ENCODE measurements at places on chromosomes 12 and 14.

- no peak for DNase-seq
These were observed 20.7 kb downstream of the SLC35E3 start for GRCh38 chr12:68766646-68767045.

- DNase-seq = no peak
These were observed 134.2 kb downstream of the BICD1 start for GRCh38 chr12:32240831-32241230.

GRCh38 chr14:104968541-104969401, 9.4 kb downstream of the AHNAK2 start:
- DNase-seq = peak; percentile 67

DNA sequence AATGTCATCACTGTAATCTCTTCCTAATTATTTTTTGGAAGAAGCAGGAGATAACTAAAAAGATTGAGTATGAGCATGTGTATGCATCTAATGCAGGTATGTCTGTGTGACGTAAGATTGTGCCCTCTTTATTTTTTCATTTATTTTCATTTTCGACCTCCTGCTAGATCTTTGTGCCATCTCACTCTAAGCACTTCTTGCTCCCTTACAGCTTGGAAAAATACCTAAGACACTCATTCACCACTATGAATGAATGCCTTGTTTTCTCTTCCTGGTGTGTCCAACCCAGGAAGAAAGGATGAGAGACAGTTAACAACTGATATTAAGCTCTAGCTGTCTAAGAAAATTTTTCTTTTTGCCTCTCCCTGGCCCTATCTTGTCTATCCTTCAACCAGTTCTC, 76.8 kb upstream of the CISTR start:
- DNase-seq = no peak

GRCh38 chr14:102182190-102182589, 42.5 kb downstream of the WDR20 start:
- DNase-seq = no peak

GRCh38 chr12:120849765-120850164, 54.4 kb downstream of the SPPL3 start:
- DNase-seq = peak; percentile 32

DNA sequence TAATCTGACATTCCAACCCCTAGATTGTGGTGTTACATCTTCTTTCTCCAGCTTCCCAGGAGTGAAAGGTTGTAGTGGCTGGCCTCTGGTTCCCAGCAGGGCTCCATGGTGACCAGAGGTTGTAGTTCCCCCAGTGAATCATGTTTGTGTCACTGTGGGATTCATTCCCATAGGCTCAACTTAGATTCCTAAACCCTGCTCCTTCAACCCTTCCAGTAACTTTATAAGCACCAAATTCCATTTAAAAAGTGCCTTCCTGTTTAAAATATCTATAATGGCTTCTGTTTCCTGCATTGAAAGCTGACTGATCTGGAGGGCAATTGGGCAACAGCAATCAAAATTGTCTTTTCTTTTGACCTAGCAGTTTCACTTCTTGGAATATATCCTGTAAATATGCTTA, 40.5 kb upstream of the TBC1D15 start:
- DNase-seq = no peak

- peak; percentile 62 for DNase-seq
These were observed 18.1 kb downstream of the RFC5 start for GRCh38 chr12:118034429-118035189.

- DNase-seq = no peak
These were observed 42.1 kb upstream of the MEG3 start for GRCh38 chr14:100783630-100784370.

DNA sequence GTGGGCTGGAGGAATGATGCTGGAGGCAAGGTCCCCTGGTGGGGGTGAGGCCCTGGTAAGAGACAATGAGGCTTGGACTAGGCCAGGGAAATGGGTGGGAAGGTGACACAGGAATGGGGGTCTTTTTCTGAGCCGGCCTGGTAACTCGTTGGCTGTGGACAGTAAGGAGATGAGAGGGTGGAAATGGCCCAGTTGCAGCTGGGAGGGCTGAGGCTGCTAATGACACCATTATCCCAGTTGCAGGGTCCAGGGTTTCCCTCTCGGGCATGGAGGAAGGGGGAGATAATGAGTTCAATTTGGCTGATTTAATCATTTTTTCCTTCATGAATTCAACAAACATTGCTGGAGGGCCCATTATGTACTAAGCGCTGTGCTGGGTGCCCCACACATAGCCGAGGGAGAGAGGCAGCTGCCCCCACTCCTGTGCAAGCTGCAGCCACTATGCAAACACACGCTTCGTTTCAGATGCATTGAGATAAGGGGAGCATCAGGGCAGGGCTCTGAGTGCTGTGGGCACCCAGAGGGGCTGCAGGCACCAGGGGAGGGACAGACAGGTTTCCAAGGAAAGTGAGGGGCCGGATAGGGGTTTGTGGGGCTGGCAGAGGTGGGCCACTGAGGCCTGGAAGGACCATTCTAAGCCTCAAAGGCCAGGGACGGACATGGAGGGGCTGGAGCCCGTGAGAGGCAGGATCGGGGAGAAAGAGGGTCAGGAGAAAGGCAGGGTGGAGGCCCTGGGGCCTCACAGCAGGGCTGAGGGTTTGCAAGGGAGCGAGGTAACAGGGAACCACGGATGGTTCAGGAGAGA, 43.2 kb upstream of the MEG3 start:
- no peak for DNase-seq

- no peak for DNase-seq
These were observed 99.0 kb downstream of the RTN1 start for GRCh38 chr14:59771577-59771976.

DNA sequence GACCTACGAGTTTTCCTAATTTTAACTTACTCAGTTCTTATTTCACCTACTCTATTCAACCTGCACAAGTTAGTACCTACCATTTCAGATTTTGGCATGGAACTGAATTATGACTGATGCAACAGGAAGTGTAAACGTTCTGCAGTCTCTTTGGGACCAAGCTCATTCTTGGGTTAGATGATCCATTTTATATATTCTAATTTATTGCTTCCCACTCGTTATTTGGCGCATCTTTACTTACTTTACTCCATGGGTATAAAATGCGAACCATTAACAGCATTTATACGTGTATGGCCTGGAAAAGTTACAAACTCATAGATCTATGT, 1.0 kb upstream of the EML1 start:
- no peak for DNase-seq

DNA sequence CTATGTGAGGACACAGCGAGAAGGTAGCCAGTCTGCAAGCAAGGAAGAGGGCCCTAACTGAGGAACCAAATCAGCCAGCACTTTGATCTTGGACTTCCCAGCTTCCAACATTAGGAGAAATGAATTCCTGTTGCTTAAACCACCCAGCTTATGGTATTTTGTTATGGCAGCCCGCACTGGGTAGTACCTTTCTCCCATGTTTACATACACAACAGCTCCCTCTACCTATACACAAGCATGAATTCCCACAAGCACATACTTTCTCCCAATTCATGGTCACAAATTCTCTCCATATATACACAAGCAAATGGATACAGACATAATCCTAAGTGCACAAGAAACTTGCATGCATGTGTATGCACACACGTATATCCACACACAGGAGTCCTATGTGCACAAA, 7.4 kb downstream of the ITGB7 start:
- no peak for DNase-seq

GRCh38 chr12:1877169-1877878, 41.1 kb downstream of the CACNA2D4 start:
- peak; percentile 5 for DNase-seq

GRCh38 chr12:122197612-122197966, 5.9 kb upstream of the B3GNT4 start:
- no peak for DNase-seq

GRCh38 chr12:18552829-18553228, 185.0 kb downstream of the PLCZ1 start:
- no peak for DNase-seq

Measured in hepatocyte (in vitro differentiated cells).